ENCODE measurements at places on chromosomes 2 and 18.

DNA sequence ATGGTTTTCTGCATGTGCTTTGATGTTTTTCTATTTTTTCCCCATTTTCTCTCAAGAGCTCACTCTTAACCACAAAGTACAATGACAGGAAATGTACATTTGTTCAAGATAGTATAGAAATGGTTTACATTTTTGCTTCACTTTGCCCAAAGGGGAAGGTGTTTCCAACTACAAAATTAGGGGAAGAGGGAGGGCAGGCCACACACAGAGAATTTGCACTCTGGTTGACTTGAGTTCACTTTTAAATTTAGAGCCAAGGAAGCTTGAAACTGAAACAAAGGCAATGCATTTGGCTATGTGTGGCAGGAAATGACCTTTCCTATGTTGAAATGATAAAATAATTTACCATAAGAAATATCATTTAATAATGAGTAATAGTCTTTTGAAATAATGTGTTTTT is 19.1 kb upstream of the VIT start:
- no peak for DNase-seq

DNA sequence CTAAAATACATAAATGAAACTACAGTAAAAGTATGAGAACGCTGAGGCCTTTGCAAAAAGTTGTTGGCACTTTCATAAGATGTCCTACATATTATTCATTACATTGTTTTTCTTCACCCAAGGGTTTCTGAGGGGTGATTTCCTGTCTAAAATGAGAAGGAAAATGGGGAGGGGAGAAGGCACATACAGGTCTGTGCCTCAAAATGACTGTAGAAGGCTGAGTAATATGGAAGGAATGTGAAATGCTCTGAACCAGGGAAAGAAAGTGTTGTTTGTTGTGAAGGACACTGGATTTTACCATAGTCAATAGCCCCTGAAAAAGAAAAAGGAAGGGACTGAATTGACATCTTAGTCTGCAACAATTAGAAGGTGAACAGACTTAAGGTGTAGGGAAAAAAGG is 99.5 kb upstream of the RNF152 start:
- no peak for DNase-seq

DNA sequence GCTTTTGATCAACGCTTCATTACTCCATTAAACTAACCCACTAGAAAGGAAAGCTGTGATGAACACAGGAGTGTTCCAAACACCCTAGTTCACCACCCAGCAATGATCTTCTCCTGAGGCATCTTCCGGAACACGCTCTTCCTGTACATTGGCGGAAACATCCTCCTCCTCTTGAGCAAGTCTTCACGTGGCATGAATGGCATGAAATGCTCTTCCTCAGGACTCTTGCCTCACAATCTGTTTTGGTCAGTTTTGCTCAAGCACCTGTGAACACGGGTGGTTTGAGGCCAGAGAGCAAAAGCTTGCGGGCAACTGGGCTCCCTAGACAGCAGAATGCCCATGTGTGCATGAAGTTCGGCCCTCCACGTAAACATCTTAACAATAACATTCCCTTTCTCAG is 734.2 kb upstream of the SALL3 start:
- no peak for DNase-seq

GRCh38 chr2:71347517-71347916 is 15.9 kb downstream of the ZNF638 start:
- DNase-seq = peak; percentile 52

DNA sequence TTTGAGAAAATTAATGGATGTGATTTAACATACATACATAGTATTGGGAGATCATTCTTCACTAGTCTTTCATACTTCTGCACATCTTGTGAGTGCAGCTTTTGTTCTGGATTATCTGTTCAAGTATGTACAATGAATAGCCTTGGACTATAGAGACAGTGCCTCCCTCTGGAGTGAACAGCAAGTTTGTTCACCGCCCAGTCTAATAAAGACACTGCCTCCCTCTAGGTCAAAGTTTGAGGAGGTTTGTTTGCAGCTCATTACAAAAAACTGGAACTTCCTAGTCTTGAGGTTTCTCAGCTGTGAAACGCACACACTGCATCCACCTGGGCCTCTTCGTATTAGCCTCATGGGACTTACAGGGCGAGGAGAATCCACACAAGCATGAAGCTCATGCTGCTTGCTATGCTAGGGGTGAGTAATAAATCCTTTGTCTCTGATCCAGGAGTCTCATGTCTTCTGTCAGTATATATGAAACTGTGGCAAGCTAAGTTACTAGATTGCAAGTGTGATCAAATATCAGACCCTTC is 26.0 kb upstream of the LAPTM4A start:
- no peak for DNase-seq

GRCh38 chr18:28768791-28769768 is 592.1 kb upstream of the CDH2 start:
- DNase-seq = no peak

DNA sequence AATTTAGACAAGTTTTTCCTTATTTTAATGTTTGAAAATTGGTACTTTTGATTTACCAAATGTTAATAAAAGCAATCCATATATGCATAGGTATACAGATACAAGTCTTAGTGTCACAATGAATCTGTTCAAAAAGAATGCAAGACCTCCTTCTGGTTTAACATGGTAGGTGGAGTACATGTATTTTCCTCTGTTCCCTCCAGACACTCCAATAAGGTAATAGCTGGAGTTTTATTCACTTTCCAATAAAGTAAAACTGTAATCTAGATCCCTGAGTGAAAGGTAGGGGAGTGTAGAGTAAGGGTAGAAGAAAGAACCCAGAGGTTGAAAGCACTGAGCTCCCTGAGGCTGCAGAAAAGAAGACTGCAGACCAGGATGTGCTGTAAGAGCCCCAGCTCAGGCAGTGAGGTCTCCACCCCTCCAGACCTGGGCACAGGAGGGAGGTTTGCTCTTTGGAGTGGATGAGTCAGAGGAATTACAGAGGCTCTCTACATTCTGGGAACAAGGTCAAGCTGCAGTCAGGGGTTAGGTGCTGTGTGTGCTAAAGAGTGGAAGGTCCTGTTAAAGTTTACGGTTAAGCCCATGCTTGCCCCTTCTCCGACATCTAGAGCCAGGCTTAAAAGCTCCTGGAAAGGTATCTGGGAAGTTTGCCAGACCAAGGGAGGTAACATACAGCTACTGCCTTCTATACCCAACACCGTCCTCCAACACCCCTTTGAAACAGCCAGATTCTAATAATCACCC is 27.6 kb upstream of the STAT1 start:
- DNase-seq = no peak

All from eye (tissue), 1 donor.